ENCODE measurements at places on chromosomes 4 and X.

- DNase-seq: no peak
These were observed 130.0 kb downstream of the HMX1 start for GRCh38 chr4:8741513-8742226.

DNA sequence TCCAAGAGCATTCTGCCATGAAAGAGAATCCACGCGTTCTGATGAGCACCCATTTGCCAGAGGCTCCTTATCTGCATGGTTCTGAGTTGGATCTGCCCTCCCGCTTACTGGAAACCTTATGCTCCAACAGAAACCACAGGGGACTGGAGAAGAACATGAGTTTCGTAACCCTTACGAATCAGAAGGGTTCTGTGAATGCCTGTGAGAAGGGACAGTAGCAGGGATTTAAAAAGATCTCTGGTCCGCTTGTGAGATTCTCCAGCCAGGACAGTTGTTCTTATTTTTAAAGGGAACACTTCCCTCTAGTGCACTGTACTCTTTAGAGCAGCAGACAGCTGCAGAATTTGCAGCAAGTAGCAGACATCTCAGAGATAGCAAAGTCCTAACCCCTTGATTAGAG is 22.5 kb upstream of the CENPU start:
- DNase-seq: no peak

- DNase-seq: no peak
These were observed 61.8 kb upstream of the SFRP2 start for GRCh38 chr4:153850533-153851280.

DNA sequence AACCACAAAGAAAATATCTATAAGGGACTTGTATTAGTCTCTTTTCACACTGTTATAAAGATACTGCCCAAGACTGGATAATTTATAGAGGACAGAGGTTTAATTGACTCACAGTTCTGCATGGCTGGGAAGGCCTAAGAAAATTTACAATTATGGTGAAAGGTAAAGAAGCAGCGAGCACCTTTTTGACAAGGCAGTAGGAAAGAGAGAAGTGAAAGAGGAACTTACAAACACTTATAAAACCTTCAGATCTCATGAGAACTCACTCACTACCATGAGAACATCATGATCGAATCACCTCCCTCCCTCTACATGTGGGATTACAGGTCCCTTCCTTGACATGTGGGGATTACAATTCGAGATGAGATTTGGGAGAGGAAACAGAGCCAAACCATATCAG is 856.0 kb downstream of the TRAM1L1 start:
- no peak for DNase-seq

GRCh38 chr4:6619466-6620255 is 20.8 kb upstream of the MRFAP1 start:
- DNase-seq: no peak
